ENCODE measurements at places on chromosomes 4 and X. TPM values are rescaled to one million over a fixed set of nuclear protein-coding genes. Genes with fewer than 3 reads are reported as not detected.

The PPM1K gene
- 17.0 TPM for total RNA-seq

The SNCA gene
- total RNA-seq = 3.9 TPM

The SLC6A14 gene
- not detected for total RNA-seq

The VCX2 gene
- not detected for total RNA-seq

The MXRA5 gene
- total RNA-seq = 26.4 TPM

The RAB33A gene
- total RNA-seq = 16.7 TPM

The HSFX1 gene
- 2.1 TPM for total RNA-seq

The MGAT4D gene
- total RNA-seq = not detected

The ANOS1 gene
- total RNA-seq = 23.1 TPM

The CYTL1 gene
- total RNA-seq = 67.3 TPM

The TIMM17B gene
- total RNA-seq = 37.7 TPM

The SRPX2 gene
- 10.8 TPM for total RNA-seq

The DRD5 gene
- total RNA-seq = not detected

The STOX2 gene
- total RNA-seq = 1.6 TPM

The XAGE2 gene
- total RNA-seq = not detected

The BGN gene
- 1,195 TPM for total RNA-seq

The CLTRN gene
- not detected for total RNA-seq

The SYNPO2 gene
- total RNA-seq = 12.3 TPM

The NDNF gene
- 0.35 TPM for total RNA-seq

The AWAT2 gene
- not detected for total RNA-seq

The FGB gene
- total RNA-seq = 2.1 TPM

The FRG2 gene
- total RNA-seq = not detected

The GNRHR gene
- not detected for total RNA-seq

The PLCXD1 gene
- 7.7 TPM for total RNA-seq

The TEX13C gene
- not detected for total RNA-seq

The HOPX gene
- total RNA-seq = 2.7 TPM

The RBM46 gene
- not detected for total RNA-seq

The GAGE12E gene
- total RNA-seq = not detected

The PNMA6A gene
- total RNA-seq = 0.97 TPM

The PDZD4 gene
- 27.2 TPM for total RNA-seq

The MAGEC3 gene
- not detected for total RNA-seq

The CT45A5 gene
- not detected for total RNA-seq

The MAGEA9B gene
- not detected for total RNA-seq

The CENPVL1 gene
- total RNA-seq = not detected

The HSD17B13 gene
- not detected for total RNA-seq

The UXT gene
- total RNA-seq = 72.7 TPM

The SLC9B1 gene
- 1.3 TPM for total RNA-seq

The FABP2 gene
- not detected for total RNA-seq

The C4orf51 gene
- total RNA-seq = not detected

The GUCY1B1 gene
- 20.5 TPM for total RNA-seq
